ENCODE measurements at places on chromosomes 7 and 10.

DNA sequence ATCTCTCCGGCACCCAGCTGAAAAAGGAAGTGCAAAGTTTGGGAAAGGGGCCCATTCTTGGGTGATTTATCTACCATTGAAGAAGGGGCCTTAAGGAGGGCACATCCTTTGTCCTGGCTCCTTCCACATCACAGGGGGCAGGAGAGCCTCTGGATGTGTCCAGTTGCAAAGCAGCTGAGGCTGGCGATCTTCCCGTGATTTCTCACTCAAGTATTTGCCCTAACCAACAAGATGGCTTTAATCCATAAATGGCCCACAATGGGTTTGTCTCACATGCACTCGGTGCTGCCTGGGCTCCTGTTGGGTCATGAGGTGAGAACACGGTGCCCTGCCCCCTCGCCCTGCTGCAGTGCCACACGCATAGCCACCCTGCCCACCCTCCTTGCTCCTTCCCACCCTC, 14.2 kb upstream of the FRMPD2 start:
- DNase-seq: no peak

DNA sequence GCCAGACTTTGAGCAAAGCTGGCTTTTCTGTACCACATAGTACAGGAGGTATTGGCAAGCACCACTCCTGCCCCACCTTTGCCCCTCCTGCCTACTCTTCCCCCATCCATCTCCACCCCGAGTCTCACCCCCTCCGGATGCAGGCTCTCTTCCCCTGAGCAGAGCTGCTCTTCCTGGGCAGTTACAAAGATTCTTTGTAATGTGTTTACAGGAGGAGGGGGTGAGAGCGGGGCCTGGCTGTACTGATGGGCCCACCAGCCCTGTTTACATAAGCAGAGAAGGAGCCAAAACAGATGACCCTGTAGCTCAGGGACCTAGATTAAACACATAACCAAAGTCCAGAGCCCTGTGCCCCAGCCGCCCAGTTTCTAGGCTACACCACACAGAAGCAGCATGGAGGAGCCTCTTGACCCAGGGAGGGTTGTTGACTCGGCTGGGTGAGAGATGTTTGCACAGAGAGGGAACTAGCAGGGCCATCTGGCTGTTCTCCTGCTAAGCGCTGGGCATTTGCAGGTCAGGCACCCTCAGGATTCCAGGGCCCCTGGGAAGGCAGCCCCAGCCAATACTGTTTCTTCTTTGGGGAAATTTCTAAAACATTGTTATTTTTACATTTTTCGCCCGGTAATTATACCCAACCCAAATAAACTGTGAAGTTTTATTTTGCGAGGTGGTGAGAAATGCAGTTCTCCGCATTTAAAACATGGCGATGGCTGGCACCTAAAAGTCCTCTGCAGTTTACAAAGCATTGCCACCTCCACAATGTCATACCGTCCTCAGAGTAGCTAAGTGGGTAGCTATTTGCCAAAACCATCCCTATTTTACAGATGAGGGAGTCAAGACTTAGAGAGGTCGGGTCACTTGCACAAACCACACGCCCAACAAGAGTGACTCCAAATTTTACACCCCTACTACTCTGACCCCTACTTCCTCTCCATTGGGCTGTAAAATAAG, 11.4 kb upstream of the ZKSCAN1 start:
- no peak for DNase-seq

- no peak for DNase-seq
These were observed 22.8 kb downstream of the MAD1L1 start for GRCh38 chr7:2209961-2210323.

DNA sequence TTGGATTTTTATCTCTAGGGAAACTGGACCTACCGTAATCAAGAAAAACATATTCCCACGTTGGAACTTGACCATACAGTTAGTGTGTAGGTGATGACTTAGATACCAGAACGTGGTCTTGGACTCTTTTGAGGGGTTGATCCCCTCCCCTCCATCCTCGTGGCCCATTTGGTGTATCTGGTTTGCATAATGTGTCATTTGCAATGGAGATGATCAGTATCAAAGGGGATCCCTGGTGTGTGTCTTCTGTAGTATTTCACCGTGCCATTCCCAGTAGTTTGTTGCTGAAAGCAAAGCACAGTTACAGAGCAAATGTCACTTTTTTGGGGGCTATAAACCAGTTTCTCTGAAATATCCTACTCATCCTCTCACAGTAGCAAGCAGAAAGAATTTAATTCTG, 217.7 kb downstream of the TCF7L2 start:
- no peak for DNase-seq

GRCh38 chr7:2863461-2864066, 19.5 kb upstream of the GNA12 start:
- DNase-seq: peak; percentile 92

- DNase-seq: peak; percentile 16
These were observed 515 bp downstream of the GSDME start for GRCh38 chr7:24756545-24757352.

GRCh38 chr10:113125612-113126011, 175.6 kb downstream of the TCF7L2 start:
- DNase-seq: no peak

GRCh38 chr7:140641524-140642195, 1.0 kb upstream of the DENND2A start:
- no peak for DNase-seq

GRCh38 chr10:67005981-67006380, 80.1 kb downstream of the LRRTM3 start:
- DNase-seq: no peak

- no peak for DNase-seq
These were observed 22.7 kb downstream of the NYAP1 start for GRCh38 chr7:100506356-100506923.

GRCh38 chr10:42984761-42985325, 92.0 kb upstream of the RET start:
- no peak for DNase-seq

- no peak for DNase-seq
These were observed 384.4 kb downstream of the TNS3 start for GRCh38 chr7:47197486-47197885.

GRCh38 chr7:129557686-129558481, 53.6 kb upstream of the NRF1 start:
- DNase-seq: no peak

- no peak for DNase-seq
These were observed 294.4 kb upstream of the NPVF start for GRCh38 chr7:25522727-25523126.

DNA sequence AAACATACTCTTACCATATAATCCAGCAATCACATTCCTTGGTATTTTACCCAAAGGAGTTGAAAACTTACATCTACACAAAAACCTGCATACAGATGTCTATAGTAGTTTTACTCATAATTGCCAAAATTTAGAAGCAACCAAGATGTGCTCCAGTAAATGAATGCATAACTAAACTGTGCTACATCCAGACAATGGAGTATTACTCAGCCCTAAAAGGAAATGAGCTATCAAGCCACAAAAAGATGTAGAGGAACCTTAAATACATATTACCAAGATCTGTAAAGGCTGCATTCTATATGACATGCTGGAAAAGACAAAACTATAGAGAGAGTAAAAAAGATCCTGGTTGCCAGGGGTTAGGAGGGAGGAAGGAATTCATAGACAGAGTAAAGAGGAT, 21.8 kb upstream of the CH25H start:
- DNase-seq: no peak

Data from renal cortical epithelial cell (primary cell).